SHP77 treated with DMSO at 0.1 percent for 48 hours (cell line): ENCODE measurements at places on chromosomes 7 and 10.
A peak's percentile ranks its signal among the peaks of the same experiment; 100 is the strongest.

GRCh38 chr7:23214938-23215337 is 31.6 kb upstream of the GPNMB start:
- DNase-seq, result no peak

GRCh38 chr7:141352955-141353354 is 198.3 kb upstream of the AGK start:
- DNase-seq, result no peak

DNA sequence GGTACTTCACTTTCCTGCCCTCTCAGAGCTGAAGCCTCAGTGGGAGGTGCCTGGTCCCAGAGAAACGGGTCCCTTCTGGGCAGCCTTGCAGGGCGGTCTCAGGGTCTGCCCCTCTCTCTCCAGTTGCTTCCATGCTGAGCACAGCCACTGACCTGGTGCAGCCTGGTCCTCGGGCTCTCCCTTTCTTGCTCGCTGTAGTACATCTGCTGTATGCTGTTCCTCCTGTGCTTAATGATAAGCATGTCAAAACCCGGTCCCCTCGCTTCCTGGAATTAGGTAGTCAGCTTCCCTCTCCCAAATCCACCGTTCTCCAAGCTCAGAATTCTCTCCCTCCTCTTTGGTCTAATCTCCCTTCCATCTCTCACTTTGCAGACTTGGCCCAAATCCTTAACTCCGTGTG is 11.0 kb upstream of the HPS1 start:
- no peak for DNase-seq

- DNase-seq, result no peak
Measured at GRCh38 chr7:78675511-78675910, 778.0 kb downstream of the MAGI2 start.

- DNase-seq, result no peak
Measured at GRCh38 chr7:157645539-157645938, 308.7 kb downstream of the DNAJB6 start.

DNA sequence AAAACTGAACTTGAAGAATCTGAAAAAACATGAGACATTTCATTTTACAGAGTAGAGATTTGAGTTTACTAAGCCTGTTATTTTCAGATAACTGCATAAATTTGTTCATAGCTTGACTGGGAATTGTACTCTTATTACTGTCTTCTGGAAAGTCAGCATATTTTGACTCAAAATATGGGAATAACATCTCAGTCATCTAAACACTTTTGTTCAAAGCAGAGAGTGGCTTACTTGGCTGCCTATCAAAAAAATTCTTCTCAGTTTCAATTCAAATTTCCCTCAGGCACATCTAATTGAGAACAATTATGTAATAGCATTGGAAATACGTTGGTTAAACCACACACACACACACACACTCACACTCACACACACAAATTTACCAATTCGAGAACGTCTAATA is 384.6 kb downstream of the ARL4A start:
- no peak for DNase-seq

GRCh38 chr10:128210215-128211063 is 84.2 kb upstream of the MKI67 start:
- DNase-seq, result no peak

DNA sequence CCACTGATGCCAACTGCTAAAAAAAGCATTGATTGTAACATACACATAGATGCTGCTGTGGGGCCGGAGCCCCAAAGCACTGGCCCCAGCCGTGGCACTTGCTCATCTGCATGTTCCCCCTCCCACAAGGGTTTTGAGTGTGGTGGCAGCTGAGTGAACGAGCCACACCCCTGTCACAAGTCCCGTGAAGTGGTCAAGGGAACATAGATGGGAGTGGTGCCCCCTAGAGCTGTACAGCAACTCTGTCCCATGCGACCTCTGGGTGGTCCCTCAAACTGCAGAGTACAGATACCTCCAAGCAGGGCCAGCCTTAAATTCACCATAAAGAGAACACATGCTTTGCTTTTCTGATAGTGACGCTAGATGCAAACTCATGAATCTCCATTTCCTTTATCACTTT is 503.3 kb upstream of the NRP1 start:
- no peak for DNase-seq

- no peak for DNase-seq
Measured at GRCh38 chr10:34889004-34889869, 74.1 kb upstream of the PARD3 start.

GRCh38 chr10:24727786-24728185 is 4.1 kb upstream of the ARHGAP21 start:
- no peak for DNase-seq

DNA sequence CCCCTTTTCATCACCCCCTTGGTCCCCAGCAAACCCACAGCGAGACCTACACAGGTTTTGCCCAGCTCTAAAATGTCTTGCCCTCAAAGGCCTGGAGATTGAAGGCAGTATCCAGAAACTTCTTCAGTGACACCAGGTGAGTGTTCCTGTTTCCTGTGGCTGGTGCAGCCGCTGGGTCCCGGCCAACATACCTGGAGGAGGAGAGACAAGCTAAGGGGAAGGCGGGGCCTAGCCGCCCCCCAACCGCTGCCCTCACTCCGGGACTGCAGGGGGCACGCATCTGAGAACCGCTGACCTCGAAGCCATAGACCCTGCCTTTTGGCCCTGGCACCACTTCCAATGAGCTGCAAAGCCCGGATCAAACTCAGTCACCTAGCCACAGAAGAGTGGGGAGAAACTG is 27.0 kb downstream of the OGDHL start:
- DNase-seq, result no peak

DNA sequence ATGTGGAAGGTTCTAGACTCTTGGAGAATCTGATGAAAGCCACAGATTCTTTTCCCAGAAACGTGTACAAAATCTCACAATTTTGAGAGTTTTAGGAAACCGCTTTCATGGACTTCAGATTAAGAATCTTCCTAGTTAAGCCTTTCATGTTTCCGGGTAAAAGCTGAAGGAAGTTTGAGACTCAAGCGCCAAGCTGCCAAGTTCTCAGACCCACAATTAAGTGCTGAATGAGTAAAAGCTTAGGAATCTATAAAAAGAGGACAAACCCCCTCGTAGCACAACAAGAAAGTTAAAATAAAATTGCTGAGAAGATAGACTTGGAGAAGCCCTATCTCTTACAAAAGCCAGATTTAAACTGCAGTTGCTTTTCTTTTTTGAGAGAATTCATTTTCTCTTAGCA is 99.6 kb downstream of the ST8SIA6 start:
- DNase-seq, result no peak

DNA sequence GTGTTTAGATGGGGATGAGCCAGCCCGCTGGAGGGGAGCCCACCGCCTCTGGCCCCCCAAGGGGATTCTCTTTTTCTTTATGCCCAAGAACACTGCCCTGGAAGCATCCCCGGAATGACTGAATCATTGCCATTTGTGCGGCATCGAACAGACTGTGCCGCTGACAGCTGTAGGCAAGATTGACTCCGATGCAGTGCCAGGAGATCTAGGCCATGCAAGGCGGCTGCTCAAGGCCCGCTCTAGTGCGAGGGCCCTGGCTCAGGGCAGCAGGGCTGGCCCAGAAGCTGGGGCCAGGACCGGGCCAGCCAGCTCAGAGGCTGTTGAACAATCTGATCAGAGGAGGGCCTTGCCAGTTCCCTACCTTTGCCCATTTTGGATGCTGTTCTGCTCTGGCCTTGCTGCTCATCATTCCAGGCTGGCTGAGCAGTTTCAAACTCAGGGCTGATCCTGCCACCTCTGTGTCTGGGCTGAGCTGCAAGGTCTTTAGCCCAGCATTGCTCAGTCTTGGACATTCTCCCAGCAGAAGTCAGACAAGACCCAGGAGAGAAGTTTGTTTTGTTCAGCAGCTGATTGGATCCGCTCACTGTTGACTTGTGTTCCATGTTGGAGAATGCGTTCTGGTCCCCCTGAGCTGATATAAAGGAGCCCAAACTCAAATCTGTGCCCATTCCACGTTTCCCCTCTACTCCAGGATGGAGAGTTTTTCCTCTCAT is 485.3 kb upstream of the GALNT17 start:
- DNase-seq, result no peak

DNA sequence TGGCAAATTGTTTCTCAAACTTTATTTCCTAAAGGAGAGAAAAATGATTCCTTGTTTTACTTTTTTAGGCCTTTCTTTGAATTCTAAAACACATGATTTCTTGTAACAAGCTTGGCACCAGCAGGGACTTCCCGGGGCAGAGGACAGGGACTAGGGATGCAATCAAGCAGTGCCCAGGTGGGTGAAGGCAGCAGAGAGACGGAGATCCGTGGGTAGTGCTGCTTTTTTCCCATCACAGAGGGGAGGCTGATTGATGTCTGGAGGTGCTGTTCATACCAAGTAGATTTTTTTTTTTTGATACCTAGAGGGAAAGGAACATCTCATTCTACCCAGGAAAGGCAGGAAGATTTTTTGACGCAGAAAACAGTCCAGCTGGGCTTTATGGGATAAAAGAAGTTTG is 91.9 kb downstream of the FAM171A1 start:
- DNase-seq, result no peak

- peak; percentile 7 for DNase-seq
Measured at GRCh38 chr7:85030893-85031292, 156.0 kb downstream of the SEMA3D start.

DNA sequence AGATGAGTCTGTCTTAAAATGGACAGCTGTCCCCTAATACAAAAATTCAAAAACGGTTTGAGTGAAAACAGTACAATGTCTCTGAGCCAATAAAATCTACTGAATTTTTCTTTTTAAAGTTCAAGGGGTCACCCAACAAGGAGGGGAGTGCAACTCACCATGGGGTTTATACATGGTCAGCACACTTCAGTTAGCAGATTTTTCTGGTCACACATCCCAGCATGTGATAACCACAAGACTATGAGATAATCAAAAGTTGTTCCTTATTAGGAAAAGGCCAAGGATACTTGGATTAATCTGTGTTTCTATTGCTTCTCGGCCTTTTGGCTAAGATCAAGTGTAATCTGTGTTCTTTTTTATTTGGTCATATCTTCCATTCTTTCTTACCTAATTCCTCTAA is 31.6 kb downstream of the ABCB5 start:
- no peak for DNase-seq

DNA sequence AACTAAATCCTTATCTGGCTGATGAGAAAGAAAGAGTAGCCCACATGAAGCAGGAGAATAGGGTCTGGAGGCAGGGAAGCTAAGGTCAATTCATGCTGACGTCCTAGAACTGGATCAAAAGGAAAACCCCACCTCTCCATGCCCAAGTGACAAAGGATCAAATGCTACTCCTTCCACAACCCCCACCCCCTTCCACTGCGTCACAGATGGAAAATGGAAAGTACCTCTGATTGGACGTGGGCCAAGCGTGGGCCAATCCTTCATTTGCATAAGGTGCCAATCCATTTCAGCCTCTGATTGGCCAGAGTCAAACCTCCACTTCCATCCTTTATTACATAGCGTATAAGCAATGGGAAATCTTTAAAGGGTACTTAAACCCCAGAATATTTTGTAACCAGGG is 431.3 kb upstream of the ETV1 start:
- DNase-seq, result no peak

DNA sequence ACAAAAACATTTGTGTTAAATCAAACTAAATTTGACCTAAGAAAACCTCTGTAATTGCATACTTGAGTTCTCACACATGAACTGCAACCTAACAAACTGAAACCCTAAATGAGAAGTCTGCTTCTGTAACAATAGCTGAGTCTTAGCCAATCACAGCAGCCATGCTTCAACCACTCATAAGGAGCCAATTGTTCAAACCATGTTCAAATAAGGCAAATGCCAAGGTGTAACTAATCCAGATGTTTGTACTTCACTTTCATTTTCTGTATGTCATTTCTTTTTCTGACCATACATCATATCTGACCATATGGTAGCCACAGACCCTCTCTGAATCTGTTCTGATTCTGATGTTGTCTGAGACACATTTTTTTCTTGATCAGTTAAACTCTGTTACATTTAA is 47.5 kb upstream of the ANTXRL start:
- no peak for DNase-seq

- no peak for DNase-seq
Measured at GRCh38 chr7:91945476-91945875, 4.8 kb downstream of the AKAP9 start.

DNA sequence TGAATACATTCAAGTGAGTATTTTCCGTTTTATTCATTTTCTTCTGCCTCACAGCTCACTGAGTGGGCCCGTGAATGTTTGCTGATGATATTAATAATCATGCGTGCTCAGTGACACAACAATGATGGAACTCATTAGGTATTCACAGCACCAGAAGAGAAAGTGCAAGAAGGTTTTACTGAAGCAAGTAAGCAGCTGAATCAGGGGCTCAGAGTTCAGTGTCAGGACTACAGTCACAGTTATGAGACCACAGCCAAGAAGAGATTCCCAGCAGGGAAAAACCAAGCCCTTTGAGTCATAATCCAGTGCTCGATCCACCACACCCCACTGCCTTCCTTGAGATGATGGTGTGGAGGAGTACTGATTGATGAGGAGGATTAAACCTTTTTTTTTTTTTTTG is 247.4 kb downstream of the KIAA1217 start:
- no peak for DNase-seq

DNA sequence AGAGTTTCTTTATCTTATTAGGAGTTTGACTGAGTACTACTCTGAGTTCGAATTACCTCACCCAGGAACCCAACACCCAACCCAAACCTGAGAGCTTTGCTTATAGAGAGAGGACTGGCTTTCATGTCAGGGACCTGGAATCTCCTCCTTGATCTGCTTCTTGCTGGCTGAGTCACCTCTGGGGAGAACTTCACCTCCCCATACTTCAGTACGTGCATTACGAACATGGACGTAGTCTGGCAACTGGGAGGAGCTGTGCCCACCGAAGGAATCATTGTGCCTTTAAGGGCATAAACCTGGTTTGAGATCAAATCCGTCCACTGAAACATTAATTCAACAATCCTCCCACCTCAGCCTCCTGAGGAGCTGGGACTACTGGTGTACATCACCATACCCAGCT is 12.2 kb upstream of the PSAP start:
- no peak for DNase-seq

DNA sequence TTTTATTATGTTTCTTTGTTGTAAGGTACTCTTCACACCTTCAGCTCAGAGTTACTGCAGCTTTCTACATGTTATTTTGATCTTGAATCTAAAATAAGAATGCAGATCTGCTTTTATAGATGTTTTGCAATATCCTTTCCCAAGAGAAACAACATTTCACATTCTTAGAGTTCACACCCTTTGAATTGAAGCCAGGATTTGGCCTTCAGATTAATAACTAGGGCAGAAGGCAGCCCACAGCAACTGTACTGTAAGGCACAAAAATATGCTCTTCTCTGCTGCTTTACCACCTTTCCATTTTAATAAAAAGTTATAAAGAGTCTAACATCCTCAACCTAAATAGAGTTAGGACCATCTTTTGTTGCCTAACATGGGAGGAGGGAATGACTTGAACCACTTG is 224.7 kb downstream of the LHFPL3 start:
- no peak for DNase-seq

GRCh38 chr10:29917311-29917710 is 142.1 kb downstream of the JCAD start:
- no peak for DNase-seq

- no peak for DNase-seq
Measured at GRCh38 chr10:112124866-112125265, 58.7 kb downstream of the GPAM start.

GRCh38 chr7:148625342-148625741 is 34.8 kb downstream of the C7orf33 start:
- DNase-seq, result no peak

- no peak for DNase-seq
Measured at GRCh38 chr10:86687750-86688149, 19.4 kb downstream of the LDB3 start.

- no peak for DNase-seq
Measured at GRCh38 chr10:16583382-16583781, 61.7 kb upstream of the C1QL3 start.

GRCh38 chr10:128268015-128268722 is 141.9 kb upstream of the MKI67 start:
- no peak for DNase-seq

GRCh38 chr7:114988755-114989375 is 67.0 kb downstream of the MDFIC start:
- DNase-seq, result no peak
